ENCODE measurements at places on chromosomes 3 and 15.

DNA sequence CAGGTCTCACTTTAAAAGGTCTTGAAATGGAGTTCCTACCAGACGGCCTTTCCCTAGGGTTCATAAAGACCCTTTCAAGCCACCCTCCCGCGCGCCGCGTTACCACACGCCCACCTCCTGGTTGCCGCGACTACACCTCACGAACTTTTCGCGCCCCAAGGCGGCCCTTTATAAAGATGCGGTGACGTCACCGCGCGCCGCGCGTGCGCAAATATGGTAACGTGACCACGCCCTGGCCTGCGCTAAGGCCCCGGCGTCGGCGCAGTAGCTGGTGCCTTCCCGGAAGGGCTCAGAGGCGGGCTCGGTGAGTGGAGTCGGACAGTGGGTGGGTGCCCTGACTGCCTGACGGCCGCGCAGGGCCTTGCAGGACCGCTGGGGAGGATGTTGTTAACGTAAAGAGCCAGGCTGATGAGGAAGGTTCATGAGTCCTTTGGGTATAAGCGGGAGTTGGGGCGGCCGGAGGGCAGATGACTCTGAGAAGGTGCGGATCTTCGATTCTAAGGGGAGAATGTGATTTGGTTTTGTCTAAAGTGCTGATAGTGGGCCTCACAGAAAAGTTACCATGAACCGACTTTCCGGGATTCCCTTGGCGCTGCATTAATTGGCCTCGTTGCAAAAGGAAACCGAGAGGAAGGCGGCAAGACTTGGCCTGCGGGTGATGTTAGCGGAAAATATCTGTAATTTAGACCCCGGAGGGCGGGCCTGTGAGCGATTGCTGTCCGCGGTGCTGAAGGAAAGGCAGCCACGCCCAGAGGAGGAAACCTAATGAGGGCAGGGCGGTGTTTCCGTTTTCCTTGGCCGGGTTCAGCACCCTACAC, 54.4 kb downstream of the FEZF2 start:
- DNase-seq: peak; percentile 56

DNA sequence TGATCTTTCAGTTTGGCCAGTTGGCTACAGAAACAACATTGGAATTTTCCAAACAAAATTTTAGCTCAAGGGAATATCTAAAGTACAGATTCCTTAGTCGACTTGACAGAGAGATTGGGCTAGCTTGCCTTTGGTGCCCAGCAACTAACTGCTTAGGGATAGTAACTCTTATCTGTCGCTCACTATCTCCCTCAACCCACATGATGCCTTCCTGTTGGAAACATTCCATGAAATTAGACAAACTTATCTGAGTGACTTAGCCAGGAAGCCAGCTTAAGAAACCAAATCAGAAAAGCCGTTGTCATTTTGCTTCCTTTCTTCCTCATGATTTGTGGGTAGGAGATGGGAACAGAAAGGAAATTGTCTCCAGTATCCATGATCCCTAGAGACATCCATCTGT, 791.2 kb downstream of the AGBL1 start:
- no peak for DNase-seq

DNA sequence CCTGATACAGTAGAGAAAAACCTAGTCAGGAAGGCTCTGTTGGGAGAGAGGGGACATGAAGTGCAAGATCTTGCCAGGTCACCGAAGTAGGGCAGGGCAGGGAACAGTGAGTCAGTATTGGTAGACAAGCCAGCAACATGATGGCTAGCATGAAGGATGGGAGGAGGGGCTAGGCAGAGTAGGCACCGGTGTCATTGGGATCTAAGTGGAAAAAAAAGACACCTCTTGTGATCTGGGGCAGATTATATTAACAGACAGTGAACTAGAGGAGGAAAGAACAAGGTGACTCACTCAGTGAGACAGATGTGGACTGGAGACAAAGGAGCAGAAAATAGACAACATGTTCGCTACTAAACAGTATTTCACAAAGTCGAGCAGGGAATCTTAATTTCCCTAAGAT, 149.2 kb upstream of the SLC24A5 start:
- DNase-seq: no peak

- DNase-seq: no peak
These were observed 23.6 kb downstream of the NR2F2 start for GRCh38 chr15:96353930-96354730.
